ENCODE measurements at places on chromosomes 16 and 17. TPM values are rescaled to one million over a fixed set of nuclear protein-coding genes. Genes with fewer than 3 reads are reported as not detected.

GRCh38 chr16:50038756-50039529 is 13.9 kb downstream of the CNEP1R1 start:
- H3K4me3 ChIP-seq: no peak overlapping the region
- H3K27ac ChIP-seq: no peak overlapping the region
- H3K27me3 ChIP-seq: peaks cover 3% of the 10 kb centered on the region
- H3K4me1 ChIP-seq: no peaks in the 10 kb centered on the region
- peaks cover 7% of the 10 kb centered on the region for H3K36me3 ChIP-seq

DNA sequence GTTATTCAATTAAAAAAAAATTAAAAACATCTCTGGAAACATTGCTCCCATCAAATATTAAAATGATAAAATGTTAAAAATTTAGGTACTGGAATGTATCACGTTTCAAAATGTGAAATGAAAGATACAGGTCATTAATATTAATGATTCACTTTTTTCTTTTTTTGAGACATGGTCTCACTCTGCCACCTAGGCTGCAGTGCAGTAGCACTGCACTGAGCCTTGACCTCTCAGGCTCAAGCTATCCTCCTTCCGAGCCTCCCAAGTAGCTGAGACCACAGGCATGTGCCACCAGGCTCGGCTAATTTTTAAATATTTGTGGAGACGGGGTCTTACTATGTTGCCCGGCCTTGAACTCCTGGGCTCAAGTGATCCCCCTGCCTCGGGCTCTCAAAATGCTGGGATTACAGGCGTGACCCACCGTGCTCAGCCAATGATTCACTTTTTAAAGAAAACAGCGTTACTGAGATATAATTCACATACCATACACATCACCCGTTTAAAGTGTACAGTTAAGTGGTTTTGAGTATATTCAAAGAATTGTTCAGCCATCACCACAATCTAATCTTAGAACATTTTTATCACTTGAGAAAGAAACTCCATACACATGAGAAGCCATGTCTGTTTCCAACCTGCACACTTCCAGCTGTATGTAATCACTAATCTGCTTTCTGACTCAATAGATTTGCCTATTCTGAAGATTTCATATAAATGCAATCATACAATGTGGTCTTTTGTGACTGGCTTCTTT is 19.1 kb upstream of the NETO2 start:
- no peak overlapping the region for H3K4me3 ChIP-seq
- H3K4me1 ChIP-seq: no peaks in the 10 kb centered on the region
- no peaks in the 10 kb centered on the region for H3K36me3 ChIP-seq
- no peaks in the 10 kb centered on the region for H3K27me3 ChIP-seq

Gene MARF1
- polyA plus RNA-seq: 11.5 TPM

Gene YBX2
- 0.17 TPM for polyA plus RNA-seq

- no peaks in the 10 kb centered on the region for H3K27me3 ChIP-seq
- H3K27ac ChIP-seq: no peak overlapping the region
- DNase-seq: no peak
- H3K4me3 ChIP-seq: no peak overlapping the region
- peaks cover 62% of the 10 kb centered on the region for H3K36me3 ChIP-seq
- H3K4me1 ChIP-seq: peaks cover 5% of the 10 kb centered on the region
Observed at GRCh38 chr17:80141463-80142165, 5.3 kb downstream of the EIF4A3 start.

DNA sequence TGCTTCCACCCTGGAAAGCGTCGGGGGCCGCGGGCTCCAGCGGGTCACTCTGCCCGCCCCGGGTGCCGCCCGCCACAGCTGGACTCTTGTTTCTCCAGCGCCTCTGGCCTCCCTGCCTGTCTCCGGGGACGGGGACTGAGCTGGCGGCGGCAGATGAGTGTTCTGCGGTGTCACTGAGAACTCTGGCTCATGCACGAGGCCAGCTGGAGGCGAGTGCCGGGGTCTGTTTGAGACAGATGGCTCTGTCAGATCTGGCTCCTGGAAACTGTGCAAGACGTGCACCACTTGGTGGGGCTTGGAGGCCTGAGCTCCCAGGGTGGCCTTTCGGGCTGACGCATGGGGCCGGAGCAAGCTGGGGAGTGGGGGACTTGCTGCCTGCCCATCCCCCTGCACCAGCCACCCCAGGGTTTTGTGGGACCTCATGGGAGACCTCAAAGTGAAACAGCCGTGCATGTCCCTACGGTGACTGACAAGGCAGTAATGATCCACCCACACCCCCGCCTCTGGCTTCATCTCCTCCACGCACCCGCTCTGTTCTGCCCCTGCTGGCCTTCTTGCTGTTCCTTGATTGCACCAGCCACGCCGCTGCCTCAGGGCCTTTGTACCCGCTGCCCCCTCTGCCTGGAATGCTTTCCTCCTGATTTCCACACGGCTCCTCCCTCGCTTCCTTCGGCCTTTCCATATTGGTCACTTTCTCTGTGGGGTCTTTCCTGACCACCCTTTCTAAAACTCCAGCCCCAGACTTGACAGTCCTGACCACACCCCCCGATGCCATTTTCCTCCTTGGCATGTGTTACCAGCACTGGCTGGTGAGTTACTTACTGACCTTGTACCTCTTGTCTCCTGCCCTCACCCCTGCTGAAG is 174.9 kb upstream of the CIBAR2 start:
- peaks cover 3% of the 10 kb centered on the region for H3K36me3 ChIP-seq
- peak overlapping the region; percentile 18 for H3K27ac ChIP-seq
- no peaks in the 10 kb centered on the region for H3K27me3 ChIP-seq
- DNase-seq: peak; percentile 65
- no peak overlapping the region for H3K4me3 ChIP-seq

DNA sequence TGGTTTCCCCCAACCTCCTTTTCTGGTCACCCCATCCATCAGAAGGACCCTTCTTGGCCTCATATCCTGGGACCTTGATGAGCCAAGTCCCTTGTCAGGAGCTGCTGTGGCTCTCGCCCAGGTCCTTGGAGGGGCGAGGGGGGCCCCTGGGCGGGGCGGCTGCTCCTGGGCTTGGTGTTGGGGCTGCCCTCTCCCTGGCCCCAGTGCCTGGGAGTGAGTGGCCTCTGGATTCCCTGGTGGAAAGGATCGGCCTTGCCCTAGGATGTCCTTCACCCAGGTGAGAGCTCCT is 6.2 kb upstream of the NOTUM start:
- H3K4me1 ChIP-seq: peaks cover 9% of the 10 kb centered on the region
- H3K4me3 ChIP-seq: no peak overlapping the region
- no peak for DNase-seq
- H3K36me3 ChIP-seq: no peaks in the 10 kb centered on the region
- H3K27ac ChIP-seq: no peak overlapping the region
- peaks cover 14% of the 10 kb centered on the region for H3K27me3 ChIP-seq

GRCh38 chr16:69241926-69242325 is 55.0 kb downstream of the SNTB2 start:
- no peaks in the 10 kb centered on the region for H3K27me3 ChIP-seq
- no peak overlapping the region for H3K4me3 ChIP-seq
- peak overlapping the region; percentile 63 for H3K27ac ChIP-seq
- DNase-seq: peak; percentile 76

- no peak for DNase-seq
- peaks cover 4% of the 10 kb centered on the region for H3K4me1 ChIP-seq
- H3K36me3 ChIP-seq: peaks cover 3% of the 10 kb centered on the region
- H3K27me3 ChIP-seq: no peaks in the 10 kb centered on the region
Observed at GRCh38 chr16:50802961-50803360, 61.1 kb downstream of the CYLD start.

DNA sequence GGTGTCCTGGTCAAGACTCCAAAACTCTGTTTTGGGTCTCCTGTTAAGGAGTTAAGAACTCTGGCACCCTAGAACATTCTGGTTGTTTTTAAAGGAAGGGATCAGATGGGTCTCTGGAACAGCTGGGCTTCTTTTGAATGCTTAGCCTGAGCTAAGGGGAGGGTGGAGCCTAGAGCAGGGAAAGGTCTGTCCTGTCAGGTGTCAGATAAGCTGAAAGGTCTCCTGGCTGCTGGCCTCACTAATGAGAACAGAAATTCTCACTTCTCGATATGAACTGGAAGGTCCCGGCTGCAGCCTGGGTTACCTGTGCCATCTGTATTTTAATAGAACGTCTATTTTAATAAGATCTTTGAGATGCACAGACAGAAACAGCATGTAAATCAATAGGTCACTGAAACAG is 69.0 kb downstream of the RAP1GAP2 start:
- DNase-seq: no peak
- H3K36me3 ChIP-seq: no peaks in the 10 kb centered on the region
- H3K4me1 ChIP-seq: peaks cover 12% of the 10 kb centered on the region
- H3K27ac ChIP-seq: no peak overlapping the region

DNA sequence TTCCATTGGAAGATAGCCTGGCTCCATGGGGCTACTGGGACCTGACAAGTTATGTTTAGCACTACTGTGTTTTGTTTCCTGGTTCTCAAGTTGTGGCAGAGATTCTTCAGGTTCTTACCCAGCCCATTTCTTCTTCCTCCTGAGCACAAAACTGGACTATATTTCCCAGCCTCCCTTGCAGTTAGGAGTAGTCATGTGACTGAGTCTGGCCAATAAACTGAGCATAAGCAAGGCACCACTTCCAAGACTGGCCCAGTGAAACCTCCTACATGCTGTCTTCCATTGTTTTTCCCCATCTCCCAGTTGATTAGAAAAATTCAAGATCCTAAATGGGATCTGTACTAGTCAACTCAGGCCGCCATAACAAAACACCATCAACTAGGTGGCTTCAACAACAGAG is 28.2 kb upstream of the RBBP6 start:
- peaks cover 7% of the 10 kb centered on the region for H3K27me3 ChIP-seq
- no peak overlapping the region for H3K4me3 ChIP-seq
- DNase-seq: no peak
- H3K27ac ChIP-seq: no peak overlapping the region

Gene KRT9
- not detected for polyA plus RNA-seq

Gene TEX14
- not detected for polyA plus RNA-seq

Gene TAC4
- polyA plus RNA-seq: not detected

Gene CA4
- polyA plus RNA-seq: not detected

Gene TLCD3B
- 0.19 TPM for polyA plus RNA-seq

Measured in IMR-90 (cell line).